Psoas muscle (tissue), 8 donors: ENCODE measurements at places on chromosomes 3 and 15.

GRCh38 chr15:55267401-55268175 is 22.0 kb downstream of the RAB27A start:
- H3K4me1 ChIP-seq, result no peaks in the 10 kb centered on the region
- no peaks in the 10 kb centered on the region for H3K36me3 ChIP-seq
- H3K4me3 ChIP-seq, result no peak overlapping the region

- H3K4me1 ChIP-seq, result no peaks in the 10 kb centered on the region
- H3K27me3 ChIP-seq, result no peaks in the 10 kb centered on the region
- no peak overlapping the region for H3K27ac ChIP-seq
These were observed 9.5 kb upstream of the LTK start for GRCh38 chr15:41523097-41523496.

DNA sequence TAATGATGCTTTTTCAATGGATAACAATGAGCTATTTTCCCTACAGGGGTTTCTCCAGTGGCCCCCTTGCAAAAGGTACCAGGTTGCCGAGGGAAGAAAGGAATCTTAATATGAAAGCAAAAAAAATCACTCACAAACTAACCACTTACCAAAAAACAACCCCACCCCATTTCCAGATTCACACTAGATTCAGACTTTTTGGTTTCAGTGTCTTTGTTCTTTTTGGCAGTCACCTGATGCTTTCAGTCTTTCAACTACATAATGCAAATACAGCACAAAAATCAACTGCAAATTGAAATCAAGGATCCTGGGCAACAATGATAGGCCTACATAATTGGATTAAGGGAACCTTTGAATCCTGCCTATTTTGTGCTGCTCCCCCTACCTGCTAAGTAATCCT is 71.1 kb upstream of the RAP2B start:
- no peaks in the 10 kb centered on the region for H3K4me1 ChIP-seq
- no peak overlapping the region for H3K4me3 ChIP-seq
- no peaks in the 10 kb centered on the region for H3K27me3 ChIP-seq
- DNase-seq, result no peak

- no peak overlapping the region for H3K27ac ChIP-seq
- no peak for DNase-seq
- H3K4me1 ChIP-seq, result no peaks in the 10 kb centered on the region
- H3K36me3 ChIP-seq, result no peaks in the 10 kb centered on the region
- H3K27me3 ChIP-seq, result no peaks in the 10 kb centered on the region
These were observed 146.4 kb upstream of the ONECUT1 start for GRCh38 chr15:52936489-52936888.

- no peaks in the 10 kb centered on the region for H3K27me3 ChIP-seq
- H3K36me3 ChIP-seq, result no peaks in the 10 kb centered on the region
- H3K4me3 ChIP-seq, result no peak overlapping the region
- DNase-seq, result no peak
- no peak overlapping the region for H3K27ac ChIP-seq
- H3K4me1 ChIP-seq, result no peaks in the 10 kb centered on the region
These were observed 79.5 kb downstream of the MYLK start for GRCh38 chr3:123804676-123805075.

DNA sequence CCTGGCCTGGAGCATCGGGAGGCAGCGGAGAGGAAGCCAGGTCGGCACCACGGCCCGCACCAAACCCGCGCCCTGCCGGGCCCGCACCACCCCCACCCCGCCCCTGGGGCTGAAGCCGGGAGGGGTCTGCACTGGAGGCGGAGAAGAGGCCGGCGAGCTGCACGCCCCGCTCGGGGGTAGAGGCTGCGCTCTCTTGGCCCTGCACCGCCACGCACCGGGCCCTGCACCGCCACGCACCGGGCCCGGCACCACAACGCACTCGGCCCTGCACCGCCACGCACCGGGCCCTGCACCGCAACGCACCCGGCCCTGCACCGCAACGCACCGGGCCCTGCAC is 41.4 kb downstream of the MUC20 start:
- no peaks in the 10 kb centered on the region for H3K4me1 ChIP-seq
- no peak overlapping the region for H3K27ac ChIP-seq
- no peaks in the 10 kb centered on the region for H3K36me3 ChIP-seq
- no peak for DNase-seq
- peaks cover 58% of the 10 kb centered on the region for H3K27me3 ChIP-seq

DNA sequence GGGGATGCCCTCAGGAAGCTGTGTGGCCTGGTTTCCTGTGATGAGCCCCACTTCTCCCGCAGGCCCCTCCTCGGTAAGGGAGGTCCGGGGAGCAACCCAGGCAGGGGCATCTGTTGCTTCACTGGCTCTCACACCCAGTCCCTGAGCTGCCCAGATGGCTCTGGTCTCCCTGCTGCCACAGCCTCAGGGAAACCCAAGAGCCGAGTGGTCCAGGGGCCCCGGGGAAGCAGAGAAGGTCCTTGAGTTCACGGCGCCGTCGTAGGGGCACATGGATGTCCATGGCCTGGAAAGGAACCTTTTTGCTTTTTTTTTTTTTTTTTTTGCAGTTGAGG is 13.3 kb upstream of the LRRC15 start:
- no peaks in the 10 kb centered on the region for H3K4me1 ChIP-seq
- DNase-seq, result no peak
- no peaks in the 10 kb centered on the region for H3K36me3 ChIP-seq
- H3K27ac ChIP-seq, result no peak overlapping the region

GRCh38 chr15:70023769-70024491 is 73.8 kb downstream of the TLE3 start:
- H3K27me3 ChIP-seq, result no peaks in the 10 kb centered on the region
- H3K4me3 ChIP-seq, result peak overlapping the region; percentile 1
- no peaks in the 10 kb centered on the region for H3K36me3 ChIP-seq
- H3K27ac ChIP-seq, result peak overlapping the region; percentile 21
- H3K4me1 ChIP-seq, result peaks cover 18% of the 10 kb centered on the region

DNA sequence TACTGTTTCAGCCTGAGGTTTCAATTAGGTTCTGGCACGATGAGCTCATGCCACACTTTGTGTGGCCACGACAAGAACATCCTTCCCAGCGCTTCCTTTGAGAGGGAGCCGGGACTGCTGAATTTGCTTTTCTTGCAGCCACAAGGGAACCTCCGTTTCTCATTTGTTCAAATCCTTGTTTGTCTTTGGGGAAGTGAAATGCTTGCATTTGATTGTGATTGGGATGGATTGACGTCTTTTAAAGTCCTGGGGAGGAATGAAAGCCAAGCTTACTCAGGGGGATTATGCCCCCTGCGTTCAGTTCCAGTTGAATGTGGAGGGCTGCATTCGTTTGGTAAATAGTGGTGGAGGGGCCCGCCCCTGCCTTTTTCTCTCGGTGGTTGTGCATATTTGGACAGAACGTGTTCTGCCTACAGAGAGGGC is 277.6 kb downstream of the THSD4 start:
- DNase-seq, result no peak
- H3K4me3 ChIP-seq, result no peak overlapping the region
- H3K36me3 ChIP-seq, result no peaks in the 10 kb centered on the region
- no peaks in the 10 kb centered on the region for H3K4me1 ChIP-seq
- H3K27ac ChIP-seq, result no peak overlapping the region

DNA sequence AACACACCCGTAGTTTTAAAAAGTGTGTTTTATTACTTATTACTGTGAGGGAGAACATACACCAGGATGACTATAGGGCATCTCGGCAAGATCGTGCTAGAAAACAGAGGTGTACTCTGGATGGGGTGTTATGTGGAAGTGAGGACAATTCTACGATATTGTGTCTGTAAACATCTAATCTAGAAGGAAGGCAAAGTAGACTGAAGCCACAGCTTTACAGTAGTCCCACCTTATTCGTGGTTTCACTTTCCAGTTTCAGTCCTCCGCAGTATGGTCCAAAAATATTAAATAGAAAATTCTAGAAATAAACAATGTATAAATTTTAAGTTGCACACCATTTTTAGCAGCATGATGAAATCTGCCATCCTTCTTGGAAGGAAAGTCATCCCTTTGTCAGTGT is 277.9 kb downstream of the UNC13C start:
- no peak overlapping the region for H3K4me3 ChIP-seq

GRCh38 chr3:23550402-23550801 is 255.4 kb upstream of the UBE2E1 start:
- H3K4me1 ChIP-seq, result peaks cover 13% of the 10 kb centered on the region
- no peak for DNase-seq
- H3K27ac ChIP-seq, result no peak overlapping the region
- H3K36me3 ChIP-seq, result no peaks in the 10 kb centered on the region

DNA sequence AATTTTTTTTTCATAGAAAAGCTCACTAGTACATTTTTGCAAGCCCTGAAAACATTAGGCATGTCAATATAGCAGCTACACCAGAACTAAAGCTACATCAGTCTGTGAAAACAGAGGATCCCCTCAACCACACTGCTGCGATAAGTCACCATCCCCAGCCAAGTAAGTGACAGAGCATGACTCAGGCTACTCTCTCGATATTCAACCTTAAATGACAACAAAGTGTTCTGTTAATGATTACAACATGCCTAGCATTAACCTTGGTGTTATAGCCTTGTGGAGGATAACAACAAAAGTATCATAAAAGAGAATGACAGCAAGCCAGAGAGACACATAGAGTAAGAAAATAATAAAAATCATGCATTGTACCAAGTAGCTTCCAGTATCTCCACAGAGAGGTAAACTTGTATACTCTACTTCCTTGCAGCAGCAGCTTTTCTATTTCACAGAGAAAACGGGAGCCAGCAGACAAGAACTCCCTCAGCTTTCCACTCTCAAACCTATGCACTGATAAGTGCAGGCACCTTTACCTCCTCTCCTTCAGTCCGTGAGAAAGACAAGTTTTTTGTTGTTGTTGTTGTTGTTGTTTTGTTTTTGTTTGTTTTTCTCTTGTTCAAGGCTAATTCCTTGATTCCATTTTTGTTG is 76.6 kb downstream of the GBE1 start:
- no peaks in the 10 kb centered on the region for H3K4me1 ChIP-seq
- no peaks in the 10 kb centered on the region for H3K27me3 ChIP-seq
- DNase-seq, result no peak
- peaks cover 10% of the 10 kb centered on the region for H3K36me3 ChIP-seq

- H3K4me1 ChIP-seq, result peaks cover 24% of the 10 kb centered on the region
- H3K4me3 ChIP-seq, result no peak overlapping the region
- H3K36me3 ChIP-seq, result no peaks in the 10 kb centered on the region
These were observed 65.4 kb upstream of the EPHB1 start for GRCh38 chr3:134729649-134730048.

- no peak overlapping the region for H3K4me3 ChIP-seq
- no peaks in the 10 kb centered on the region for H3K27me3 ChIP-seq
- H3K36me3 ChIP-seq, result peaks cover 17% of the 10 kb centered on the region
- DNase-seq, result no peak
These were observed 21.9 kb downstream of the MAPKBP1 start for GRCh38 chr15:41795996-41796856.

DNA sequence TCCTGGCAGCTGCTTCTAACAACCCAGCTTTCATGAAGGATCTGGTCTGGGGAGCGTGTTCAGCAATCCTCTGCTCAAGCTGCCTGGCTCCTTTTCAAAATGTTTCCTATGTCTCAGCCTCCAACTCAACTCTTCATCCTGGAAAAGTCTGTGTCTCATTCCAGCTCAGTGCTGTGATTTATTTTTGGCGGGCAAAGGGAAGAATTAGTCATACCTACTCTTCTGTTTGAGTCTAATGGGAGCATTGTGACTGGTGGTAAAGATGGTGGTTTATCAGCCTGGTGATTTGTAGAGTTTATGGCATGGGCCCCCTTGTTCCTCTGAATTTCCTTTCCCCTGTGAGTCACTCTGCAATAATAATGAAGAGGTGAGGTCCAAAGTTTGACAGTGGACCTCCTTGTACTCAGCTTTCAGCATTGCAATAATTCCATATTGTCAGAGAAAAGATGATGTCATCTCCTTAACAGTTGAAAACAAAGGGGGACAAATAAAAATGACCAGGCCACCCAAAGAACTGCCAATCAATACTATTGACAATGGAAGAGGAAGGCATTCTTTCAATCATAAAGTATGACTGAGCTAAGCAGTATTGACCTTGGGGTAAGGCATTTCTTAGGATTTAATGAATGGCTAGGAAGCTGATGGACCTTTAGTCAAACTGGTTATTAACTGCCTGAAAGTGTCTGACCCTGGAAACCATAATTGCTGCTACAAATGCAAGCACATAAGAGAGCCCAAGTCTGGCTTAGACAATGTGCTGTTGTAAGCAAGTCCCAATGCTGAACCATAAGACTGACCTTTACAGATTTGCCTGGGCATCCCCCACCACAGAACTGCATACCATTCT is 204.7 kb upstream of the MCTP2 start:
- H3K27me3 ChIP-seq, result peaks cover 15% of the 10 kb centered on the region
- H3K4me1 ChIP-seq, result no peaks in the 10 kb centered on the region
- no peaks in the 10 kb centered on the region for H3K36me3 ChIP-seq
- H3K27ac ChIP-seq, result no peak overlapping the region

GRCh38 chr3:66261355-66261754 is 40.6 kb downstream of the SLC25A26 start:
- no peak overlapping the region for H3K4me3 ChIP-seq
- no peak for DNase-seq
- no peak overlapping the region for H3K27ac ChIP-seq
- no peaks in the 10 kb centered on the region for H3K27me3 ChIP-seq
- H3K36me3 ChIP-seq, result no peaks in the 10 kb centered on the region

DNA sequence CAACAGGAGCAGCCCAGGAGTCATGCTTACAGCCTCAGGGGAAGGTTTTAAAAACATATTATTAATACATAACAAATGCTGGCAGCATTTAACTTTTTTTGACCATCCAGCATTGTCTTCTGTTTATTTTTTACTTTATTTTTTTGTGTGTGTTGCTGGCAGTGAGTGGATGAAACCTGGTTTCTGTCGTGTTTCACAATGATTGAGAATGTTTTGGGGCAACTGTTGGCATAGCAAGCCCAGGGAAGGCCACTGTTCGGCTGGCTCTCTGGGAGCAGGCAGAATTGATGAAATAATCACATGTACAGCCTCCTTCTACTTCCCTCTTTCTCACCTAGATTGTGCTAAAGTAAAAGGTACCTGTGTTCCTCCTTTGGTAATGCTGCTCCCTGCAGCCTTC is 190.2 kb downstream of the NR1D2 start:
- H3K36me3 ChIP-seq, result peaks cover 22% of the 10 kb centered on the region
- no peak for DNase-seq
- H3K4me3 ChIP-seq, result no peak overlapping the region
- H3K27me3 ChIP-seq, result no peaks in the 10 kb centered on the region
- H3K4me1 ChIP-seq, result peaks cover 44% of the 10 kb centered on the region

DNA sequence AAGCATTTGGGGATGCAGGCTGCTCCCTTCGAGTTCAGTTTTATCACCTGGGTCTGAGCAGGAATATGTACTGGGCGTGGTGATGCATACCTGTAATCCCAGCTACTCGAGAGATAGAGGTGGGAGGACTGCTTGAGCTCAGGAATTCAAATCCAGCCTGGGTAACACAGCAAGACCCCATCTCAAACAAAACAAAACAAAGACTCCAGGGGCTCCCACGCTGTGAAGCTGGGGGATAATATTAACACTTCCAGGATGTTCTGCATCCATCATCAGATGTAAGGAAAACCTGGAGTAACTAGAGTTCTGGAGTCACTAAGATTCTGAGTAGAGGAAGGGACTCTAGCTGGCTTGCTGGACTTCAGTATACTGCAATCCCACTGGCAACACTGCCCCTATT is 40.6 kb downstream of the LYZL4 start:
- H3K4me1 ChIP-seq, result no peaks in the 10 kb centered on the region
- no peak overlapping the region for H3K27ac ChIP-seq
- no peaks in the 10 kb centered on the region for H3K36me3 ChIP-seq
- DNase-seq, result no peak
- H3K4me3 ChIP-seq, result no peak overlapping the region
